DMS153 (cell line): ENCODE measurements at places on chromosomes 4 and X.

DNA sequence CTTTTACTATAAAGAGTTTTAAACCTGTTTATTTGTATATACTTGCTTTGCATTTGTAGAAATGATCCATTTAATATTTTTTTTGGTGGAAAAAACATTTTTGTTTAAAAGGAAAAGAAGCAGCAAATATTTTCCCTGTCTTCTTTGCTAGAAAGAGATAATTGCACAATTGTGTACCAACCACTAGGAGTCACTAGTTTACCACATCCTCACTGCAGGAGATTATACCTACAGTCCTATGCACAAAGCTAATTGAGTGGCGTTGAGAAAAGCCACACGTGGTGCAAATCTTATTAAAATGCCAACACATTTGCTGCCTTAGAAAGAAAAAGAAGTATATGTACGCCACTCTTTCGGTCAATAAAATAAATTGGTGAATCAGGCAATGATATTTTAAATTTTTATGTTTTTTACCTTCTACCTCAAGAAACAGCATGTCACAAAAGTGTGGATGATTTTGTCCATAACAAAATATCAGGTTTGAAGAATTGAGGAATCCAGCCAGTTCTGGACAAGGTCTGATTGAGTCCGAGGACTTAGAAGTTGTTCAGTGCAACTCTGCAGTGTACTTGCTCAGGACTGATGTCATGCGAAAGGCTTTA lies 102.9 kb downstream of the GRXCR1 start:
- peak; percentile 1 for DNase-seq

GRCh38 chrX:259692-260355 lies 21.4 kb upstream of the PLCXD1 start:
- DNase-seq = no peak

- no peak for DNase-seq
Measured at GRCh38 chrX:9884031-9884779, 83.0 kb upstream of the CLDN34 start.

DNA sequence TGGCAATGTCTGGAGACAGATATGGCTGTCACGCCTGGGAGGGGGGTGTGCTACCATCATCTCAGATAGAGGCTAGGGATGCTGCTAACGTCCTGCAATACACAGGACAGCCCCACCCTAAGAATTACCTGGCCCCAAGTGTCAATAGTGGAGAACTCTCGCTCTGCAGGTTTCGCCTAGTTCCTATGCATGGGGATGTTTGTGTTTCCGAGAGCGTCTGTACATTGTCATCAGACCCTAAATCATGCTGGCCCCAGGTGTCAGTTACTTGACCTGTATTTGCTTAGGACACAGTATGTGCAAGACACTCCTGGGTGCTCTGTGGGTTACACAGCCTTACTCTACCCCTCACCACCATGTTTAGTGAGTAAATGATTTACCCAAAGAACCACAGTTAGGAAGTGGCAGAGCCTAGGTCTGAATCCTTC lies 90.8 kb downstream of the AFF1 start:
- no peak for DNase-seq

GRCh38 chr4:20813700-20814099 lies 113.4 kb downstream of the PACRGL start:
- DNase-seq = no peak

GRCh38 chr4:85715991-85716737 lies 241.2 kb downstream of the ARHGAP24 start:
- no peak for DNase-seq

GRCh38 chr4:6625256-6625655 lies 15.2 kb upstream of the MRFAP1 start:
- DNase-seq = no peak

GRCh38 chrX:124194199-124194598 lies 138.3 kb upstream of the TEX13D start:
- DNase-seq = peak; percentile 36

- no peak for DNase-seq
Measured at GRCh38 chr4:4492161-4492847, 49.5 kb downstream of the STX18 start.

- no peak for DNase-seq
Measured at GRCh38 chr4:36574816-36575215, 293.4 kb downstream of the DTHD1 start.

DNA sequence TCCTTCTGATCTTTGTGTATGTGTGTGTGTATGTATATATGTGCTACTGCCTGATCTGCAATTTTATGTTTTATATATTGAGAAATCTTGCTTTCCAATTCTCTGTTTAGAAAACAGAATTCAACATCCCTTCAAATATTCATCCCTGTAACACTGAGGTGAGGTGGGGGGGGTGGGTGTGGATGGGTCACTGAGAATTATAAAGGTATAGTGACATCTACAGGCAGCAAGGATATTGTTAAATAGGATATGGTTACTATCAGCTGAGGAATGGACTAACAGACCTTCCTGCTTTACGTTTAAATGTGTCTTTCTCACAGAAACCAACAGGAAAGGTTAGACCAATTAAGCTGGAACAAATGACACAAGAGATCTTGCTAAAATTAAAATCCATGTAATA lies 19.0 kb upstream of the MAGEB2 start:
- no peak for DNase-seq

GRCh38 chrX:30652527-30653414 lies 452 bp upstream of the GK start:
- DNase-seq = peak; percentile 71

GRCh38 chrX:51874123-51874522 lies 19.3 kb upstream of the MAGED1 start:
- no peak for DNase-seq

GRCh38 chrX:1165535-1166196 lies 46.8 kb downstream of the CRLF2 start:
- no peak for DNase-seq

- no peak for DNase-seq
Measured at GRCh38 chr4:125517831-125518230, 203.1 kb downstream of the FAT4 start.

GRCh38 chr4:90951037-90951436 lies 823.8 kb downstream of the CCSER1 start:
- peak; percentile 79 for DNase-seq

DNA sequence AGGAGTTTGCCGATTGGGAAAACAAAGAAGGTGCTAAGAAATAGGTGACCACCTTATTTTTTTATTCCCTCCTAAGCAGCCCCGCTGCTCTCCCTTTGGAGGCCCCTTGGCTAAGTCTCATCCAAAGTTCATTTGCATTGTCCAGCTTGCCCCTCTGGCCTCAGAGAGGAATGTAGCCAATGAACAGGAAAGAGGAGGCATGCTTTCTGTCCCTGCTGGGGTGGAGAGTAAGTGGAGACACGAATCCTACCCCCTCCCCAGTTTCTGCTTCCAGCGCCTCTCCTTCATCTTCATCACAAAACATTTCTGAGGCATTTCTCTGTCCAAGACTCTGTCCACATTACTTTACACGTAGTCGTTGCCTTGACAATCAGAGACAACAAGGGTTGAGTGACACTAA lies 38.7 kb downstream of the NLGN3 start:
- no peak for DNase-seq

- DNase-seq = no peak
Measured at GRCh38 chrX:139691493-139691842, 16.5 kb downstream of the MCF2 start.

DNA sequence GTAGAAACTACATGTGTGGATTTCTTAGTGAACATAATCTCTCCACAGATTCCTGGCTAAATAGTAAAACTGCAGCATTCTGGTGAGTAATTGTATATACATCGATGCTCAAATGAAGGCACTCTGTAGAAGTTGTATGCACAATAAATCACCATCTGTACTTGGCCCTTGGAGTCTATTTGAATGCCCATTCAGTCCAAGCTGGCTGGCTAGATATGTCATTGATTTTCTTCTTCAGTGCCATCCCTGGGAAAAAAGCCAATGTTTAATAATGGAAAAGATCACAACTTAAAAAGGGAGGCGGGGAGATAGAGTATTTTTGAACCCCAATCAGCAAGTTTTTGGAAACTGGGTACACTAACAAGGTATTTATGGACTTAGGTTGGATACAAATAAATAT lies 381.0 kb upstream of the TEX13C start:
- DNase-seq = no peak

DNA sequence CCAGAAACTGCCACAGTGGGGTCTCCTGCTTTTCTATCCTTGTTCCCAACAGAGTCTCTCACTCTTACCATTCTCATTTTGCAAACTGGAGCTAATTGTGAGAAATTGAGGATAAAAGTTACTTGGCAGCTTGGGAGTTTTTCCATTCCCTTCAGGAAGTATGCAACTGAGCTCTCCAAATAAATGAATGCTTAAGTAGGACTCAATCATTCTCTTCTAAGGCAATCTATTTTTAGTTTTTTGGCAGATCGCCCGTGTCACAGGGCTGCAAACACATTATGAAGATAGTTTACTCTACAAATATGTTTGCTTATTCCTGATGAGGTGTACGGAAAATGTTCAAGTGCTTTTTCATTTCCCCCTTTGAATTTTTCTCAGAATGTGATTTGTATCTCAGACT lies 5.3 kb downstream of the ASB11 start:
- DNase-seq = peak; percentile 84

GRCh38 chr4:76990288-76991080 lies 40.9 kb downstream of the SEPTIN11 start:
- no peak for DNase-seq

- no peak for DNase-seq
Measured at GRCh38 chr4:5471691-5472090, 236.7 kb downstream of the EVC2 start.

GRCh38 chr4:167136270-167136669 lies 98.0 kb downstream of the SPOCK3 start:
- no peak for DNase-seq

- DNase-seq = no peak
Measured at GRCh38 chr4:114752391-114753165, 154.0 kb downstream of the UGT8 start.

- no peak for DNase-seq
Measured at GRCh38 chrX:45912316-45912715, 632.9 kb downstream of the ZNF674 start.

GRCh38 chr4:180734753-180735432 lies 1508.3 kb upstream of the TENM3 start:
- no peak for DNase-seq

GRCh38 chrX:136577552-136577951 lies 45.5 kb downstream of the VGLL1 start:
- DNase-seq = peak; percentile 58

DNA sequence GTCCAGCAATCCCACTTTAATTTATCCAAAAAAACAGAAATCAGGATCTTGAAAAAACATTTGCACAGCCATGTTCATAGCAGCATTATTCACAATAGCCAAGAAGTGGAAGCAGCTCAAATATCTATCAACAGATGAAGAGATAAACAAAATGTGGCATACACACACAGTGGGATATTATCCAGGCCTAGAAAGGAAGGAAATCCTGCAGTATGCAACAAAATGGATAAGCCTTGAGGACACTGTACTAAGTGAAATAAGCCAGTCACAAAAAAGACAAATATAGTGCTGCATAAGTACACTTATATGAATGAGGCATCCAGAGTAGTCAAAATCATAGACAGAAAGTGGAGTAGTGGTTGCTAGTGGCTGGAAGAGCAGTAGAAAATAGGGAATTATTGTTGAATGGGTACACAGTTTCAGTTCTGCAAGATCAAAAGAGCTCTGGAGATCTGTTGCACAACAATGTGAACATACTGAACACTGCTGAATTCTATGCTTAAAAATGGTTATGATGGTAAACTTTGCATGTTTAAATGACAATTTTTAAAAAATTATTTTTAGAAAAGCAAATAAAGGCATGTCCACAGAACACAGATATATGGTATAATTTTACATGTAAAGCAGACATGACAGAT lies 25.6 kb downstream of the CHM start:
- no peak for DNase-seq

DNA sequence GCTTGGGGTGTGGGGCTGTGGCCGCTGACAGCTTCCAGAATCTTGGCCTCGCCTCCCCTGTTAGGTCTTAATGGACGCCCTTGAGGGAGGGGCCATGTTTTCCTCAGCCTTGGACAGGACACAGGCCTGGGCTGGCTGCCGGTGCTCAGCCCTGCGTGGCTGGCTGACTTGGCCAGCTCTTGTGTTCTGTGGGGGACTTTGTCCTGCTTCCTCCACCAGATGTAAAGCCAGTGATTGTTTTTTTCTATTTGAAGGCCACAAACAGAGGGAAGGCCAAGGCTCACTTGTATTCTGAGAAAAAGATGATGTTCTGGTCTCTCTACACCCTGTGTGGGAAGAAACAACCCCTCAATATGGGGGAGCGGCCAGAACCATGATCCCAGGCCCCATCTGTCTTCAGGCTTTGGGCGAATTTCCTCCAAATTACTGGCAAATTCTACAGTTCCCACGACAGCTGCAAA lies 71.3 kb downstream of the HTRA3 start:
- no peak for DNase-seq

- no peak for DNase-seq
Measured at GRCh38 chr4:40311811-40312346, 23.3 kb upstream of the CHRNA9 start.

- DNase-seq = peak; percentile 72
Measured at GRCh38 chr4:186689476-186689875, 34.2 kb downstream of the FAT1 start.

- no peak for DNase-seq
Measured at GRCh38 chr4:28548594-28548993, 1688.0 kb downstream of the STIM2 start.

DNA sequence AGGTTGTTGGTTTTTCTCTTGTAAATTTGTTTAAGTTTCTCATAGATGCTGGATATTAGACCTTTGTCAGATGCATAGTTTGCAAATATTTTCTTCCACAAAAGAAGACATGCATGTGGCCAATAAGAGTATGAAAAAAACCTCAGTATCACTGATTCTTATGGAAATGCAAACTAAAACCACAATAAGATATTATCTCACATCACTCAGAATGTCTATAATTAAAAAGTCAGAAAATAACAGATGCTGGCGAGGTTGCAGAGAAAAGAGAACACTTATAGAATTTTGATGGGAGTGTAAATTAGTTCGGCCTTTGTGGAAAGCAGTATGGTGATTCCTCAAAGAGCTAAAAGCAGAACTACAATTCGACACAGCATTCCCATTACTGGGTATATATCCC lies 1355.6 kb downstream of the FAM133A start:
- no peak for DNase-seq

- DNase-seq = no peak
Measured at GRCh38 chrX:17039826-17040225, 93.4 kb downstream of the REPS2 start.

DNA sequence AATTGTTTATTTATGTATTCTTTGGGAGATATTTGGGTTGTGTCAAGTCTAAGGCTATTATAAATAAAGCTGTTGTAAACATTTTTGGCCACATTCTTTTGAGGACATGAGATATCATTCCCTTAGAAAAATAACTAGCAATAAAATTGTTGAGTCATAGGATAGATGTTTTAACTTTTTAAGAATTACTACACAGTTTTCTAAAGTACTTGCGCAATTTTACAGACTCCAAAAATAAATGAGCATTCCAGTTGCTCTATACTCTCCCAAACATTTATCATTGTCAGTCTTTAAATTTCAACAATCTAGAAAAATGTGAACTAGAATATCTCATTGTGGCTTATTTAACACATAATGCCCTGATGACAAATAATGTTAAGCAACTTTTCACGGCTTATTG lies 189.1 kb upstream of the ADGRL3 start:
- no peak for DNase-seq

- DNase-seq = no peak
Measured at GRCh38 chr4:165994701-165995100, 121.7 kb downstream of the TLL1 start.
